ENCODE measurements at places on chromosomes 11 and 22. TPM values are rescaled to one million over a fixed set of nuclear protein-coding genes. Genes with fewer than 3 reads are reported as not detected.

- DNase-seq: no peak
Measured at GRCh38 chr11:696955-697491, 1.4 kb downstream of the TMEM80 start.

DNA sequence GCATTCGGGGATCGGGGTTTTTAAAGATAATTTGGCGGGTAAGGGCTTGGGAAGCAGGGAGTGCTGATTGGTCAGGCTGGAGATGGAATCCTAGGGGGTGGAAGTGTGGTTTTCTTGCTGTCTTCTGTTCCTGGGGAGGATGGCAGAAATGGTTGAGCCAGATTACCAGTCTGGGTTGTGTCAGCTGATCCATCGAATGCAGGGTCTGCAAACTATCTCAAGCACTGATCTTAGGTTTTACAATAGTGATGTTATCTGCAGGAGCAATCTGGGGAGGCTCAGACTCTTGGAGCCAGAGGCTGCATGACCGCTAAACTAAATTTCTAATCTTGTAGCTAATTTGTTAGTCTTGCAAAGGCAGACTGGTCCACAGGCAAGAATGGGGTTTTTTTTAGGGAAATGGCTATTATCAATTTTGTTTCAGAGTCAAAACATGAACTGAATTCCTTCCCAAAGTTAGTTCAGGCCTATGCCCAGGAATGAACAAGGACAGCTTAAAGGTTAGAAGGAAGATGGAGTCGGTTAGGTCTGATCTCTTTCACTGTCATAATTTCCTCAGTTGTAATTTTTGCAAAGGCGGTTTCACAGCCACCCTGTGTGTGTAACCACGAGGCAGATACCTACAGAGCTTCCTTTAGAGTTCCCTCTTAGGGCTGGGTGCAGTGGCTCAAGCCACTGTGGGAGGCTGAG is 10.2 kb downstream of the SCGB1A1 start:
- no peak for DNase-seq

- DNase-seq: no peak
Measured at GRCh38 chr22:44496844-44497217, 1.2 kb downstream of the RTL6 start.

DNA sequence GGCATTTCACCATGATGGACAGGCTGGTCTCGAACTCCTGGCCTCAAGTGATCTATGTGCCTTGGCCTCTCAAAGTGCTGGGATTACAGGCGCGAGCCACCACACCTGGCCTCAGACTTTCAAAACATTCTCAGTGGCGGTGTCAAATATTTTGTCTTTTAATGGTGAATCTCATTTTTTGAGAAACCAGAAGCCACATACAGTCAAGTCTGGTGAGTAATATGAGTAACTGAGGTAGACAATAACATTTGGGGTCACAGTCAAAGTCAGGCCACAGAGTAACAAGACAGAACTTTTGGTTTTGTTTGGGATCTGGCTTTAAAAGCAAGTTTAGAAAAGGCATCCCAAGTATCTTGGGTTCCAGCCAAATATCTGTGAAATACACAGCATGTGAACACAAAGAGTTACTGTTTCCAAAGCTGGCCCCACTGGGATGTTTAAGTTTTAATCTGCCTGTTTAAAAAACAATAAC is 5.6 kb upstream of the TMA7B start:
- DNase-seq: no peak

GRCh38 chr11:95229993-95230809 is 801 bp downstream of the SESN3 start:
- DNase-seq: peak; percentile 78

DNA sequence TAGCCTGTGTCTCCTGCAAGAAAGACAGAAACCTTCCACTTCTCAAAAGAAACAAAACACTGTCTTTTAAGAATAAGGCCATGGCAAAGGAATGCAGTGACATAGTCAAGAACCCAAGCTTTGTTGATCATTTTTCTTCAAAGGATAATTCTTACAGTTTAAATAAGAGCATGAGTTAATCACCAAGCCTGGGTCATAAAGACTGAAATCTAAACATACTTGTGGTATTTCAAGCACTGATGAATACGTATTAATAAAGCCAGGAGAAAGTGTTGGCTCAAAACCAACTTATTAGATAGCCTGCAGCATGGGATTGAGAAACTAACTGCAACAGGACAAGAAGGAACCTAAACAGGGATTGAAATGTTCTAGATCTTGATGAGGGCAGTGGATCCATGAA is 143.3 kb upstream of the MTNR1B start:
- no peak for DNase-seq

GRCh38 chr11:32432565-32432964 is 2.8 kb downstream of the WT1 start:
- DNase-seq: no peak

GRCh38 chr11:80970037-80970436 is 1529.2 kb upstream of the TENM4 start:
- DNase-seq: no peak

DNA sequence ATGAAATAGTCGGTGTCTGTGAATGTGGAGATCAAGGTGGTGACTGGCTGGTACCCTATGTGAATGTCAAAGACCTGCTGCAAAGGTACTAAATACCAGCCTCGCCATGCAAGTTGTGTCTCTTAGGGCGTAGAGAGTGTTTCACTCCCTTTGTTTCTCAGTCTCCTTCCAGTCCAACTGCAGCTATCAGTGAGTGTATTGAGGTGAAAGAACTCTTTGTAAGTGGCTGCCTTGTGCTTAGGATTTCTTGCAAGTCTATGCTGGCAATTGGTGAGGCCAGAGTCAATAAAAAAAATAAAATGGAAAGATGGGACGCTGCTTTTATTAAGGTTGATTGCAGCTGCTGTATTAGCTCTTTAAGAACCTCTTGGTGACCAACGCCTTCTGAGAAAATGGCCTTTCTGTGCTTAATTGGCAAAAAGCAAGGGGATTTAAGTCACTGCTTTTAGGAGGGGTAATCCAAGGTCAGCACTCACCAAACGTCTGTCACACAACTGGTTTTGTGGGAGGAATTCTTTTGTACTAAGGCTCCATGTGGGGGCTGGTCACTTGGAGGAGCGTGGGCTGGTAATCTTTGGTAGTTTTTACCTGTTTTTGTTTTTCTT is 95.1 kb downstream of the PARVA start:
- no peak for DNase-seq

DNA sequence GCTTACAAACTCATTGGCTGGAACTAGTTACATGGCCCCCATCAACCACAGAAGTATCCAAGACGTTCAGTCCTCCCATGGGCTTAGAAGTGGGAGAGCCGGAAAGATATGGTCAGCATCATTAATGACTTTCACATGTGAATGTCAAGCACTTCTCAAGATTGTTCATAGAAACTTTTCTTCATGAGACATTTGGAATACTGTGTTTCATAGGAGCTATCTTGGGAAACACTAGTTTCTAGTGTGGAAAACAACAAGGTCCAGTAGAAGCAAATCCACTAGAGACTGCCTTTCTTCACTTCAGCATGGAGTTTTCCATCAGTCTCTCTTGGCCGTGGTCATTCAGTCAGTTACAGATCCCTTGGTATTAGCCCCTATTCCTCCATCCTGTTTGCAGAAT is 160.9 kb downstream of the C11orf91 start:
- no peak for DNase-seq

GRCh38 chr11:45860764-45861510 is 13.7 kb downstream of the CRY2 start:
- DNase-seq: no peak

Gene TMPRSS6
- total RNA-seq: not detected

Gene OR51B4
- total RNA-seq: 0.46 TPM

GRCh38 chr22:31627223-31627731 is 34.7 kb downstream of the PISD start:
- no peak for DNase-seq

DNA sequence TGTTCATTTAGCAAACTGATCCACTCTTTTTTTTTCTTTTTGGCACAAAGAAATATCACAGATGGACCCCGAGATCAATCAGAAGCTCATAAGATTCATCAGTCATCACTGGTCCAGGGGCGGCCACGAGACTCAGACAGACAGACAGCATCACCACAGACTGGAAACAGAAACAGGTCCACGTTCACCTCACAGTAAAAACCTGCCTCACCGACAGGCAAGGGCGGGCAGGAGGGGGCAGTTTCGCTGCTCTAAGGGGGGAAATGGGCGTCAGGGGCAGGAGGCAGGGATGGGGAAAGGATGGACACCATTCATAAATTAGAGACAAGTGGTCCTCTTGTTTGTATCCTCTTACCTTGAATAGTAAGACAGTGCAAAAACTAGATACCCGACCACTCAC is 16.5 kb downstream of the CHST1 start:
- no peak for DNase-seq

DNA sequence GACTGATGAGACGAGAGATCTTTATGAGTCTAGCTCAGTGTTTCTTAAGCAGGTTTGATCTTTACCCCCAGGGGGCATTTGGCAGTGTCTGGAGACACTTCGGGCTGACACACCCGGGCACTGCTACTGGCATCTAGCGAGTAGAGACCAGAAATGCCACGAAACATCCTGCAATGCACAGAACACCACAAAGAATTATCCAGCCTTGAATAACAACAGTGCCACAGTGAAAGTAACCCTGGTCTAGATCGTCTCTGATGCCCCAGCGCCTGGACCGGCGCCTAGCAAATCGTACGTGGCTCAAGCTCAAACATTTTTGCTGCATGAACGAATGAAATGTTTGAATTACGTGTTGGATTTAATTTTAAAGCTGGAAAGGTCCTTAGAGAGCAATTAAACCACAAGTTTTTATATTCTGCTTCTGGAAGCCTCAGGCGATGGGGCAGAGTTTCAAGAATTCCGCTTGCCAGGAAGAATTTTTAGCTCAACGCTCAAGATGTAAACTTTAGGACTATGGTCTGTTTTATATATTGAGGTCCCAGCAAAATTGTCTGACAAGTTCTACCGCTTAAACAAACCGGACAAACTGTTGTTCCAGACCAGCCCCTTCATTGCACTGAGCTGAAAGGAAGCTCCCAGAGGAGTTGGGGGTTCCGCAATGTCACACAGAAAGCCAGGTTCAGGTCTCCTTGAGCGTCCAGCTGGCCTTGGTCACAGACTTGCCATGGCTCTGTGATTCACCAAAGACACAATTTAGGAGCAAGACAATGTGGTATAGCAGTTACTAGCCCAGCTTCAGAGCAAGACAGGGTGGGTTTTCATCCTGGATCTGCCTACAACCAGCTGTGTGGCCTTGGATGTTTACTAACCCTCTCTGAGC is 44.2 kb upstream of the SMTN start:
- DNase-seq: peak; percentile 82

Gene OR56A1
- total RNA-seq: not detected

DNA sequence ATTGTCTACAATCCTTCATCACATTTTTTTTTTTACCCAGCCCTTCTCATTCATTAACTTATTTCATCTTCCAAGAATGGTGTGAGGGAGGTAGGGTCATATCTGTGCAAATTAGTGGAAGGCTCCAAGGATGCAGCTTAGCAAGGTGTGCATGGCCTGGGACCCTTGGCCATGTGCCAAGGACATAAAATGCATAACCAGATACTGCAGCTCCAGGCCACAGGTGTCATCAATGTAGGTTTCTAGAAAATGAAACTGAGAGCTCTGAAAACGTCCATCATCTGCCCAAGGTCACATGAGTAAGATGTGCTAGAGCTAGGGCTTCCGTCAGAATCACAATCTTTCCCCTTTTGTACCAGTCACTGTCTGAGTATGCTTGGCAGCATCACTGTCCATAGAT is 29.8 kb downstream of the ANKK1 start:
- no peak for DNase-seq

DNA sequence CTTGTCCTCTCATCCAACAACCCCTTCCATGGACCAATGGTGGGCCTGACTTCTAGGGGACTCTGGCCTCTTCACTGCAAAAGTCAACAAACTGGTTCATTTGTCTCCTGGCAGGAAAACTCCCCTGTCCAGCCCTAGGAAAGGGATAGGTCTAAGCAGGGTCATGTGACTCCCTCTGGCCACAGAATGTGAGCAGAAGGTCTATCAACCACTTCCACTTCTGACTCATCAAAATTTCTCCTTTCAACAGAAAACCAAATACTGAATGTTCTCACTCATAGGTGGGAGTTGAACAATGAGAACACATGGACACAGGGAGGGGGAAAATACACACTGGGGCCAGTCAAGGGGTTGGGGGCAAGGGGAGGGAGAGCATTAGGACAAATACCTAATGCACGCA is 1.3 kb upstream of the ISX start:
- DNase-seq: no peak

DNA sequence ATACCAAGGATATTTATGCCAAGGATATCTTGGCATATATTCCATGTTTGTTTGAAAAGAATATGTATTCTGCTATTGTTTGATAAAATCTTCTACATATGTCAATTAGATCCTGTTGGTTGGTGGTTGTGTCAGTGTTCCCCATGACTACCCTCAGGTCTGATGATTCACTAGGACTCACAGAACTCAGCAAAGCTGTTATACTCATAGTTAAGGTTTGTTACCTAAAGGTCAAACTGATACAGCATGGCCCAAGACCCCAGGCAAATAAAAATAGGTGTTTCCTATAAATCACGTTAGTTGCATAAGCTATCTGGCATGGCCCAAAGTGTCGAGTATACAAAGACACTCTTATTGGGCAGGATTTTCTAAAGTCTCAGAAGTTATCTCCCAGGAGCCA is 30.2 kb upstream of the B3GNT6 start:
- DNase-seq: no peak

DNA sequence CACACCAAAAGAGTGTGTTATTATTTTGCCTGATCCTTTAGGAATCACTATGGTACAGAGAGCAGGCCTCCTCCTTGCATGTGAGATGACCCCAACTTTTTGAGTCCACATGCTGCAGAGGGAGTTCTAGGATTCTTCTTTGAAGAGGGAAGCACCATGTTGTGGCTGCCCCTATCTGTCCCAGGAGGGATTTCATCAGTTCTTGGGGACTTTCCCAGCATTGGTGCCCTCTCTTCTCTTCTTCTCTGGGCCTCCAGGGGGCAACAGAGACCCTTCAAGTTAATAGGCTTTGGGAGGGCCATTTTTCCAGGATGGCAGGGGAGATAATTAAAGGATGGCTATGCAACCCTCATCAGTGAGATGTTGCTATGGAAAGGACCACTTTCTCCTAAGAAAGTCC is 3.6 kb downstream of the MMP1 start:
- no peak for DNase-seq

Gene NXPE4
- total RNA-seq: not detected

GRCh38 chr11:76230392-76230791 is 24.1 kb upstream of the WNT11 start:
- DNase-seq: no peak

DNA sequence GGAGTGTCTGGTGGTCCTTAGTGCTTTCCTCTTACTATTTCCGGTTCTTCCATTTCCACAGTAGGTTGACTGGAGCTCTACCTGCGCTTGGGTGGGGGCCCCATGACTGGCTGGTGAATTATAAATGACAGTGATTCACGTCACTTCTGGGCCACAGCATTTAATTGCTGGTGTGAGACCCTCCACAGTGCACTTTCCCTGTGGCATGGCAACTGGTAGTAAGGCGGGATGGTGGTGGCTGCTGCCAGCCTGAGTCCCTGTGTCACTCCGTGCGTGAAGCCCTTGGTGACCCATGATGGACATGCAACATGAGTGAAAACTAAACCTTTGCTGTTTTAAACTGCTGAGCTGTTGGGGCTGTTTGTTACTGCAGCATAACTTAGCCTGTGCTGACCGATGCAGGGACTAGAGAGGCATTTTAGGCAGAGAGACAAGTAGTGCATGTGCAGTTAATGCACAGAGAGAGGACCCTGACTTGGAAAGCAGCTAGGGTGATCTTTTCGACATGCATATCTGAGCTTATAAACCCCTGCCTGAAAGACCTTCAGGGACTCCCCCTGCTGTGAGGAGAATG is 3.1 kb downstream of the PRDM11 start:
- no peak for DNase-seq

Gene OR8D1
- total RNA-seq: not detected

- no peak for DNase-seq
Measured at GRCh38 chr11:27112946-27113345, 72.3 kb downstream of the BBOX1 start.

- DNase-seq: peak; percentile 26
Measured at GRCh38 chr11:66670816-66671215, 6.9 kb downstream of the RBM4B start.
